Spleen (tissue), 13 donors: ENCODE measurements at places on chromosomes 7 and 10. TPM values are rescaled to one million over a fixed set of nuclear protein-coding genes. Genes with fewer than 3 reads are reported as not detected.

- no peak for DNase-seq
Observed at GRCh38 chr7:87427288-87427687, 48.2 kb downstream of the ABCB4 start.

GRCh38 chr7:104758504-104758903, 255.5 kb upstream of the KMT2E start:
- DNase-seq, result no peak

- DNase-seq, result no peak
Observed at GRCh38 chr7:50305583-50306493, 1.3 kb downstream of the IKZF1 start.

- no peak for DNase-seq
Observed at GRCh38 chr7:128807191-128807590, 15.4 kb downstream of the CCDC136 start.

The GPR141 gene
- 4.6 TPM for total RNA-seq

- no peak for DNase-seq
Observed at GRCh38 chr7:34309116-34309515, 348.9 kb upstream of the NPSR1 start.

The WASHC2A gene
- 37.0 TPM for total RNA-seq

DNA sequence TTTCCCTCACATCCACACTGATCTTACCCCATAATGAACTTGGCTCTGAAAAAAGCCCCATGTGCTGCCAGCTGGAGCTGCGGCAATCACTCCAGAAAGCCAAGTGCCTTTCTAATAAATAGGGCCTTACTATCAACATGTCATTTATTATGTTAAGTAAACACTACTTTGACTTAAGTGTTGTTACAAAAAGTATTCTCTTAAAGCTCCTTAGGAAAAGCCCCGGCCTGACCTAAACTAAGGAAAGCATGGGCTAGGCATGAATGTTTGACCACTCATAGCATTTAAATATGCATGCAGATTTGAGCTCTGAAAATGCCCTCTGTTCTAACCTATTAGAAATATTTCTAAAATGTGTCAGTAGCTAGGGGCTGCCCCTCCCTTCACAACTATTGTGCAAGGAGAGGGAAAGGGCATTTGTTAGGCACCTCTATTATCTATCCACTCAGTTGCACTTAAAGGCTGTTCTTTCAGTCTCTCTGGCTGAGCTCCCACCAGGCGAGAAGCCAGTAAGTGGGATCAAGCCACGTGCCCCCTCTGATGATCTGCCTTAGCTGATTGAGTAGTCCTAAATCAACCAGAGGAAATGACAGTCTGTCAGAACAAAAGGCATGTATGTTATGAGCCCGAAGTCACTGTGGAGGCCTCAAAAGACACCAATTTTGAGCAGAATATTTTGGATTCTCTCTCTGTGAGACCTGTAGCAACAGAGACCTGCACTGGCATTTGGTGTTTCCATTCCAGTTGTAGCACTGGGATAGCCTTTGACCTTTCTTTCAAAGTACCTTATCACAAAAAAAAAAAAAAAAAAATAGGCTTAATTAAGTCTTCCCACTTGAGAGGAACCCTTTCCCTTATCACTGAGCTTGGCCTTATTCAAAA, 77.1 kb downstream of the ITGB8 start:
- DNase-seq, result no peak
